GM03348 (cell line): ENCODE measurements at places on chromosomes 1 and 21.

GRCh38 chr1:170071378-170071777 lies 3.1 kb downstream of the KIFAP3 start:
- DNase-seq = no peak

DNA sequence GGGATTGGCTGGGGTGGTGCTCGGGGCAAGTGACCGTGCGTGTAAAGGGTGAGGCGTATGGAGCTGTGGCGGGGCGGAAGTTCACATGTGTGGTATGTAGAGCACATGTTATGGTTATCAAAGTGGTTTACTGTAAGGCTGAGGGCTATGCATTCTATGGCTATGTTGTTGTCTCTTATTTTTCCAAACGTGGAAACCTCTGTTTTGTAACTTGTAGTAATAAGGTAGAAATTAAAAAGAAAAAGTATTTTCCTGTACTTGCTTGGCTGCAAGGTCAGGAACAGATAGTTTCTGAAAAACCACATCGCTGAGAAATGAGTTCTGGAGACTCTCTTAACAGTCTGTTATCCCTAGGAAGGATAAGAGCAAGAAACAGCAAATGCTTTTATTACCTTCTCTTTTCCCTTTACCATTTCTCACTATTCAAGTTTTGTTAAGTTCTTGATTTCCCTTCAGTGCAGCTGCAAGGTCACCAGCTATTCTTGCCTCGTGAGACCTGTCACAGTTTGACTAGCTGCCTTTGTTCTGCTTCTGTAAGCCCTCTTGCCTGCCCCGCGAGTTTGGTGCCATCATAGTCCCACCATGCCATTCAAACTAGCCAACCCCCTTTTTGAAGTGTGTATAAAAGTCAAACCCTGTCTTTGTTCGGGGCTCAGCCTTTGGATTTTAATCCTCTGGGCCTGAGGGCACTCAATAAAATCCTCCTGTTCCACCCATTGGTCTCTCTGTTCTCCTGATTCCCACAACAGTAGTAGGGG lies 9.5 kb downstream of the RNU1-2 start:
- DNase-seq = peak; percentile 41

- no peak for DNase-seq
These were observed 1.5 kb downstream of the PARP1 start for GRCh38 chr1:226406401-226406881.

- DNase-seq = peak; percentile 90
These were observed at the start of gene ECE1 for GRCh38 chr1:21289700-21290545. TSS of gene ECE1 (minus strand) at chr1:21290463. CDS start at chr1:21290414, 49 bp downstream.

- DNase-seq = no peak
These were observed 3.8 kb downstream of the CTPS1 start for GRCh38 chr1:40983286-40983685.

DNA sequence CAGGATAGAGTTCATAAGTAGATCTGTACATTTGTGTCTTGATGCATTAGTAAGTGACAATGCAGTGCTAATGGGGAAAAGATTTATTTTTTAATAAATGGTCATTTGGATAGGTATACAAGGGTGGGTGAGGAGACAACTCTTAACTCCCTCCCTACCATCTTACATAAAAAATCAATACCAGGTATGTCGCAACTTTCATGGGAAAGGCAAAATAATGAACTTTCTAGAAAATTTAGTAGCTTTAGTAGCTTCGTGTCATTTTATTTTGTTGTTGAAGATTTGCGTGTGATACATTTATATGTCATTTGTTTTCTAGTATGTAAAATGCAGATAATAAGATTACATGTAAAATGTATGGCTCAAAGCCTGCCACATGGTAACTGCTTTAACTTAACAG lies 310.8 kb downstream of the RYR2 start:
- no peak for DNase-seq

- DNase-seq = no peak
These were observed 1.7 kb downstream of the SLC19A1 start for GRCh38 chr21:45540601-45540970.

DNA sequence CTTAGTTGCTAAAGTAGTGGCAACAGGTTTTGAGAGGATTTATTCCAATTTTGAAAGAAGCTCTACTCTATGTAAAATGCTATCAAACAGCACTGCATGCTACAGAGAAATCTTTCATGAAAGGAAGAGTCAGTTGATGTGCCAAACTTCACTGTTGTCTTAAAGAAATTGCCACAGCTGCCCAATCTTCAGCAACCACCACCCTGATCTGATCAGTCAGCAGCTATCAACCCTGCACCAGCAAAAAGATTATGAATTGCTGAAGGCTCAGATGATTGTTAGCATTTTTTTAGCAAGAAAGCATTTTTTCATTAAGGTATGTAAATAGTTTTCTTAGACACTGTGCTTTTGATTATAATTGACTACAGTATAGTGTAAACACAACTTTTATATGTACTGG lies 49.6 kb downstream of the SLC9C2 start:
- DNase-seq = no peak

- DNase-seq = no peak
These were observed 414.5 kb downstream of the ADGRL2 start for GRCh38 chr1:82215056-82215852.

- DNase-seq = no peak
These were observed 45.2 kb downstream of the SLC37A1 start for GRCh38 chr21:42558846-42559245.
